Type B pancreatic cell (in vitro differentiated cells): ENCODE measurements at places on chromosomes 12 and 14. TPM values are rescaled to one million over a fixed set of nuclear protein-coding genes. Genes with fewer than 3 reads are reported as not detected.

DNA sequence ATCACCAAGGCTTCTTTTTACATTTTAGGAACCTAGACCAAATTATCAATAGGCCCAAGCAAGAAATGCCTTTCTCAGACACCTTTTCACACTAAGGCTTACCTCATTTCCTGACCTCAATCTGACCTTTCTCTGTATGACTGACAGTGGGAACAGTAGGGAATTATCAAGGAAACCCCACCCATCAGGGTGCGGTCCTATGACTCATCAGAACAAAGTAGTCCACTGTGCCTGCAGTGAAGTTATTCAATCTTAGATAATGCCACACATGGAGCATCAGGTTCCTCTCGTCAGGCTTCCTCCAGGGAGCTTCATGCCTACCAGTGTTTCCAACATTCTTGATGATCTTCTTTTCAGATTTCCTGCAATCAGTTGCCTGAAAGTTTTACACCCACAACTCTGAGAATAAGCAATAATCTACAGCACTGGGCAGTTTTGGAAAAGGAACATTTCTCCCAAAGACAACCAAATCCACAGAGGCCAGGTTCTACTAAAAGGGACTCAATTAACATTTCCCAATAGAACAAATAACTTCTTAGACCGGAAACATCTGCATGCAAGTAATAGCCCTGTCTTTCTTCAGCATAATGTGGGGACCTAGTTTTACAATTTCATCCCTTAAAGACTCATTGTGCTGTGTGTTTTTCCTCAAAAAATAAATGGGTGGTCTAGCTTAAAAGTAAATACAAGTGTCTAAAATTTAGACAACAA, 35.9 kb upstream of the TMTC2 start:
- DNase-seq: no peak

Gene GOLGA5
- 27.6 and 38.1 TPM in 2 replicates for total RNA-seq

Gene FOXN4
- total RNA-seq: 2.0 and 2.6 TPM in 2 replicates

GRCh38 chr12:5861416-5861815, 83.6 kb downstream of the ANO2 start:
- DNase-seq: no peak

GRCh38 chr12:122244565-122245371, 18.9 kb upstream of the DIABLO start:
- no peak for DNase-seq
